ENCODE measurements at places on chromosomes 12 and 14. TPM values are rescaled to one million over a fixed set of nuclear protein-coding genes. Genes with fewer than 3 reads are reported as not detected.

The CLSTN3 gene
- total RNA-seq: 14.2 TPM

The CLEC1A gene
- total RNA-seq: not detected

The FAM161B gene
- total RNA-seq: 3.5 TPM

The IAPP gene
- not detected for total RNA-seq

The LRP1-AS gene
- not detected for total RNA-seq

The HEBP1 gene
- 6.2 TPM for total RNA-seq

All from PC-3 (cell line).